Uterus (tissue), 4 donors: ENCODE measurements at places on chromosomes 2 and 18. TPM values are rescaled to one million over a fixed set of nuclear protein-coding genes. Genes with fewer than 3 reads are reported as not detected.
A peak's percentile ranks its signal among the peaks of the same experiment; 100 is the strongest.

Gene EML6
- 1.6 TPM for total RNA-seq

Gene GCG
- not detected for total RNA-seq

Gene SCYGR7
- not detected for total RNA-seq

Gene SUCLG1
- total RNA-seq, result 57.4 TPM

Gene CAPN14
- total RNA-seq, result under 0.01 TPM

Gene ST6GAL2
- not detected for total RNA-seq

Gene TTC21B
- total RNA-seq, result 44.1 TPM

GRCh38 chr2:85468704-85469349 is 50.3 kb downstream of the SH2D6 start:
- no peak for DNase-seq

GRCh38 chr2:68464651-68465050 is 2.4 kb downstream of the FBXO48 start:
- no peak for DNase-seq

GRCh38 chr18:7096838-7097237 is 20.8 kb downstream of the LAMA1 start:
- no peak for DNase-seq

DNA sequence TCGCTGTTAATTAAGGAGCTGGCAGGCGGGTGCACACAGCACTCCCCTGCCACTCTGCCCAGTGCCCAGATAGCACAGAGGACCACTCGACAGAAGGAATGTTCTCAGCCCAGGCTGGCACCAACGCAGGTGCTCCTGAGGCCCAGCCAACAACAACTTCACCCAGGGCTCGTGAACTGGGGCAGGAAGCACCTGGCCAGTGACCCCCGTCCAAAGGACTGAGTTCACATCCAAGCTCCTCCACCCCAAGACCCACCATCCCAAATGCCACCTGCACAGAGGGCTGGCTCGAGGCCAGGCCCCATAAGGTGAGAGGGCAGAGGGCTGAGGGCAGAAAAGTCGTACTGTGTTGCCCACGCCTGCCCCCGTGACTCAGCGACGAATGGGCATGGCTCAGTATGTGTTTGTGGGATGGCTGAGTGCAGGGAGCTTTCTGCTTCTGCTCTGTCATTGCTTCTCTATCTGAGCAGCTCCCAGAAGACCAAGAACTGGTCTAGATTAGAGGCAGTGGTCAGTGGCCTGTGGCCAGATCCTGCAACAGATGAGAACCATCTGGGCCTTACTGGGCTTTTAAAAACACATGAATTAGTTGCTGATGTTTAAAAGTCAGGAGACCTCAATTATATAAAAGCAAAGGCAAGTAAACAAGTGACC is 68.4 kb downstream of the POLR1A start:
- peak; percentile 87 for DNase-seq

- peak; percentile 65 for DNase-seq
Measured at GRCh38 chr2:170017860-170018532, 160.0 kb upstream of the MYO3B start.

DNA sequence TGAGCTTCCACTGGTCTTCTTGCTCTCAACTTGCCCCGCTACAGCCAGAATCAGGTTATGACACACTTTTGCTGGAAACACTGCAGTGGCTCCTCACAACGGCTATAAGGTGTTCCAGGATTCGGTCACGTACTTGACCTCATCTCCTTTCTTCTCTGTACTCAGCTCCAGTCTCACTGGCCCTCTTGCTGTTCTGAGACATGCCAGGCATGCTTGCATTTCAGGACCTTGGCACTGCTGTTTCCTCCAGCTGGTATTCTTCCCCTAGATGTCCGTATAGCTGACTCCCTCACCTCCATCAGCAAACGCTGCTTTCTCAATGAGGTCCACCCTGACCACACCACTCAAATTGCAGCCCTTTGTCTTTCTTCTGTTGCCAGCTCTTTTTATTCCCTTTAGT is 31.9 kb upstream of the C1GALT1C1L start:
- no peak for DNase-seq

GRCh38 chr18:74353169-74353775 is 37.6 kb downstream of the C18orf63 start:
- DNase-seq, result peak; percentile 54

DNA sequence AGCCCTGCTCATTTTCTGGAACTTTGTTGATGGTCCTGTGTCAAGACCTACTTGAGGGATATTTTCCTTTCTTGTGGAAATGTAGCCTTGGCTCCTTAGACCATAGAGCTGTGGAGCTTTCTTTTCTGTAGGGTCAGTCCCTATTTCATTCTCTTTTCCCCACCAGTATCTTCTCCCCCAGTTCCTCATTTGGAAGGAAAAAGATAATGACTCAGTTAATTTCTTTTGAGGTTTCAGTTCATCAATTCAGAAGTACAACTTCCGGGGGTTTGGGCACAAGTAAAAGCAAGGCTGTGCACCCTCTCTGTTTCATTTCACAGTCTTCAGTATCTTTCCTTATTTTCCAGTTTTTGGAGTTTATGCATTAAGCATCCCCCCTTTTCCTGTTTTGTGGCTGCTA is 70.7 kb downstream of the CDC42EP3 start:
- DNase-seq, result no peak

GRCh38 chr2:200199005-200199404 is 107.5 kb upstream of the SPATS2L start:
- no peak for DNase-seq

- DNase-seq, result no peak
Measured at GRCh38 chr2:235554385-235554784, 60.5 kb downstream of the AGAP1 start.

DNA sequence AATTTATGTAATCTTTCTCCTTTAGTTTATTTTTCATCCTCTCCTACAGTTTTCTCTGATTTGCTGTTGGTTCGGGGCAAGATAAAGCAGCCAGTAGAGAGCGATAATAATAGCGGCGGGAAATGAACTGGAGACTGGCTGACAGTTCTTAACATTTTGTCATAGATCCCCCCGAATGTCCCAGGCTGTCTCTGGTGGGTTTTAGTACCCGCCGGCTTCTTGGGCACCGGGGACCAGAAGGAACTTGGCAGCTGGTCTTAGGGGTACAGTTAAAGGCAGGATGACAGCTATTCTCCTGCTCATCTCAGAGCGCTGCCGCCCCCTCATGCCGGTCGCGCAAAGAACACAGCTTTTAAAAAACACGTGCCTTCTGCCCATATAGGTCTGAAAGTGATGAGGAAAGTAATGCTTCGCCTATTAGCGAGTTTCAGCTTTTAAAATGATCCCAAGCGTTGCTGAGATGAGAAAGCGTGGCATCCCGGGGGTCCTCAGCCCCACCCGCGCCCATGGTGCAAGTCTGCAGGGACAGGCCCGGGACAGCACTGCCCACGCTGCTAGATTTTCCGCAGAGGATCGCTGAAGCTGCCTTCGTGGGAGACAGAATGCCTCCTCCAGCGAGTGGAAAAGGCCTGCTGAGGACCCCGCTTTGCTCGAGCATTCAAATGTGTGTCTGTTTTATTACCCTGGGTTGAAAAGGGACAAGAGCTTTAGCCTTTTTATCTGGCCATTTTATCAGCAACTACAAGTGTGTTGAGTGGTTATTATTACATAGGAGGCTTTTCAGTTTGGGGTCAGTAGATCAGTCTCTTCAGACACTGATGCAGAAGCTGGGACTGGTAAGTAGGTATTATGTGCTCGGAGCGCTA is 3.8 kb downstream of the ONECUT2 start:
- no peak for DNase-seq

DNA sequence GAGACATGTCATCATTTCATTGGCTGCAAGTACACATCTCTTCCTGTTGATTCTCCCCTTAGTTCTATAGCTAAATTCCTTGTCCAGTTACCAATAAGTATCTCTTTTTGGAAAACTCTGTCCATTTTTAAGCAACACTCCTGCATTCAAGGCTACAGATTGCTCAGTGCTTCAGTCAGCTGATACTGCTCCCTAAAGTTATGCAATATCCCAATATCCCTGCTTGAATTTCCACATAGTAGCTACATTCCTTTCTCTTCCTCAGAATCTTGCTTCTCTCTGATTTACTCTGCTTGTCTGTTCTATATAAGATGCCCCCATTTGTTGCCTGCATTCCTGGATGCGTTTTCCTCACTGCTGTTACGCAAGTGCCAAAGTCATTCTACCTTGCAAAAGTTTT is 109.8 kb downstream of the PARD3B start:
- no peak for DNase-seq

GRCh38 chr2:64359892-64360657 is 93.9 kb upstream of the LGALSL start:
- DNase-seq, result peak; percentile 82

GRCh38 chr2:238784671-238785527 is 63.0 kb upstream of the TWIST2 start:
- DNase-seq, result peak; percentile 79

GRCh38 chr18:55982992-55983391 is 395.0 kb upstream of the TCF4 start:
- no peak for DNase-seq

DNA sequence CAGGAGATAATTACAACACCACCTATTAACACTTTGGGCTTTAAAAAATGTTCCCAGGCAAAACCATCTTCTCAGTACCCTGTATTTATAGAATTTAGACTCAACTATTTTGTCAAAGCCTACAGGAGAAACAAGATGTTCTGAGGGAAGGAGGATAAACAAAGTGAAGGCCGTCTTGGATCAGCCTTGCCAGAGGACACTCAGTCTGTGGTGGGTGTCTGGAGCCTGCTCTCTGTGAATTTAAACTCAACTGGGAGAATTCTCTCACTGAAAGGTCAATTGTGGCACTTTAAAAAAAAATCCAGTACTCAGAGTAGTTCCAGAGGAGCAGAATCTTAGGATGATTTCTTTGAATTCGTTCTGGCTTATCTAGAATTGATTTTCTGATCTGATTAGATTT is 28.4 kb upstream of the SLC1A4 start:
- DNase-seq, result no peak

DNA sequence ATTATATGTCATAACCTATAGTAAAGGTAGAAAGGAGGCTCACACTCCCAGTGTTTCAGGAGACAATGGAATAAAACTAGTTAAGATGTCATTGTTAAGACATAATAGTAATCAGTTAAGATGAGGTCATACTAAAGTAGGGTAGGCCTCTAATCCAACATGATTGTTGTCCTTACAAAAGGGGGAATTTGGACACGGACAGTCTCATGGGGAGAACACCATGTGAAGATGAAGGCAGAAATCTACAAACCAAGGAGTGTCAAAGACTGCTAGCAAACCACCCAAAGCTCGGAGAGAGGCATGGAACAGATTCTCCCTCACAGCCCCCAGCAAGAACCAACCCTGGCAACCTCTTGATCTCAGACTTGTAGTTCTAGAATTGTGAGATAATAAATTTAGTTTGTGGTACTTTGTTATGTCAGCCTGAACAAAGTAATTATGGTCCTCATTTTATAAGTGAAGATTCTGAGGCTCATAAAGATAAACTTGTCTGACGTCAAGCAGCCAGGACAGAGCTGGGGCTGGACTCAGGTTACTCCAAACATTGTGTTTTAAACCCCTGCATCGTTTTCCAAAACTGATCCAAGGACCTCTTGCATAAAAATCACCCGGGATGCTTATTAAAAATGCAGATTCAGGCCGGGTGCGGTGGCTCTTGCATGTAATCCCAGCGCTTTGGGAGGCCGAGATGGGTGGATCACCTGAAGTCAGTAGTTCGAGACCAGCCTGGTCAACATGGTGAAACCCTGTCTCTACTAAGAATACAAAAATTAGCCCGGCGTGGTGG is 47.8 kb downstream of the CCDC195 start:
- DNase-seq, result no peak

- DNase-seq, result peak; percentile 47
Measured at GRCh38 chr2:72148837-72149555, 1.3 kb upstream of the CYP26B1 start.

DNA sequence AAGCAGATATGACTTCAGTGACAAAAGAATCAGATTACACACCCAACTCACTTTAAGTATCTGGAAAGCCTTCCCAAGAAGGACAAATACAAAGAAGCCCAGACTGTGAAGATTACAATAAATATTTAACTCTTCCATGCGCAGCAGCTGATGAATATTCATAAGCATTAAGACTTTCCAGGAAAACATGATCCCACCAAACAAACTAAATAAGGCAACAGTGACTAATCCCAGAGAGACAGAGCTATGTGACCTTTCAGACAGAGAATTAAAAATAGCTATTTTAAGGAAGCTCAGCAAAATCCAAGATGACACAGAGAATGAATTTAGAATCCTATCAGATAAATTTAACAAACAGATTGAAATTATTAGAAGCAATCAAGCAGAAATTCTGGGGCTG is 108.2 kb upstream of the UBE2E3 start:
- no peak for DNase-seq

- DNase-seq, result no peak
Measured at GRCh38 chr2:96024336-96025193, 10.2 kb downstream of the GPAT2 start.

DNA sequence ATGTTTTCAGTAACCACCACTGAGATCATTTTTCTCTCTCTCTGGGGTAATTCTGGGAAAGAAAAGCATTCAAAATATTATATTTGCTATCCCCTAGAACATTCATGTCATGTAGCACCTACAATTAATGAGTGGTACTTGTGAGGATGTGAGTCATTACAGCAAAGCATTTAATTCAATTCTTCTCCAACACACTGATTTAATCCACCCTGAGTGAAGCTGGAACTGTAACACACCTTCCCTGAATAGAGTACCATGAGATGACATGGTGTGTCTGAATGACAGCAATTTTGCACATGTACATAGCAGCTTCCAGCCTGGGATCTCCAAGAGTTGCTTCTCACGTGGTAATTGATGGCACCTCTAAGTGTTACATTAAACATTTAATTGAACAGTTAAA is 207.1 kb upstream of the SLC14A2 start:
- DNase-seq, result no peak

GRCh38 chr2:104050656-104051242 is 803.2 kb upstream of the POU3F3 start:
- DNase-seq, result no peak

GRCh38 chr2:135840601-135841000 is 3.6 kb upstream of the LCT start:
- no peak for DNase-seq

DNA sequence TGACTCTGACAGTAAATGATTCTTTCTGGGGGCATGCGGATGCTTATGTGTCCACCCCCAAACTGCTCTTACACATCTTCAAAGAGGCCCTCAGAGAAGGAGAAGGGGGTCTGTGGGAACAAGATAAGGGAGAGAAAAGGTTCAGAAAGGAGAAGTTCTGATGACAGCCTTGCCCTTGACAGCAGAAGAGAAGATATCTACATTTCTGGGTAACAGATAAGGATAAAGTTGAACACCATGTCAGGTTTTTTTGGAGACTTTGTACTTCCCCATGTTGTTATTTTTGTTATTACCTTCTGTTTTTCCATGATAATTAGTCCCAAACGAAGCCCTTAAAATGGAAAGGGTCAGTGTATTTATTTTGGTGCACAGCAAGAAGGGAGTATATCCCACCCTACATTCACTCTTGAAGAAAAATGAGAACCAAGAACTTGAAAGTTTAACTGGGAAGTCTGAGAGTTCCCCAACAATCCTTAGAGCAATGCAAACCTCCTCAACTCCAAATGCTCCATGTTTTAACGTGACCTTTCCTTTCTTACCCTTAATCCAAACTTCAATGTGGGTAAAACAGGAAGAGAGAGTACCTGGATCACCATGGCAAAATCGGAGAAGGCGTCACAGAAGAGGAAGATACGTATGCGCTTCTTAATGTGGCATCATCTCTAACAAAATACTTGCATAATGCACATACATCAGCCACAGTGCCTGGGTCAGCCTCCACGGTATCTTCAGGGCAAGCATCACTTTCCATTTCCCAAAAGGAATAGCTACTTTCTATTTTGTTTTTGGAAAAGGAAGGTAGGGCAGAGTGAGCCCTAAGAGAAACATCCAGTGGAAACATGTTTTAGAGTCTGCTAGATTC is 264.6 kb upstream of the STON1 start:
- no peak for DNase-seq
